ENCODE measurements at places on chromosomes 1 and 21. TPM values are rescaled to one million over a fixed set of nuclear protein-coding genes. Genes with fewer than 3 reads are reported as not detected.

- DNase-seq: no peak
Measured at GRCh38 chr21:40852563-40852962, 5.6 kb upstream of the DSCAM start.

- DNase-seq: no peak
Measured at GRCh38 chr1:28740118-28740517, 3.4 kb downstream of the YTHDF2 start.

DNA sequence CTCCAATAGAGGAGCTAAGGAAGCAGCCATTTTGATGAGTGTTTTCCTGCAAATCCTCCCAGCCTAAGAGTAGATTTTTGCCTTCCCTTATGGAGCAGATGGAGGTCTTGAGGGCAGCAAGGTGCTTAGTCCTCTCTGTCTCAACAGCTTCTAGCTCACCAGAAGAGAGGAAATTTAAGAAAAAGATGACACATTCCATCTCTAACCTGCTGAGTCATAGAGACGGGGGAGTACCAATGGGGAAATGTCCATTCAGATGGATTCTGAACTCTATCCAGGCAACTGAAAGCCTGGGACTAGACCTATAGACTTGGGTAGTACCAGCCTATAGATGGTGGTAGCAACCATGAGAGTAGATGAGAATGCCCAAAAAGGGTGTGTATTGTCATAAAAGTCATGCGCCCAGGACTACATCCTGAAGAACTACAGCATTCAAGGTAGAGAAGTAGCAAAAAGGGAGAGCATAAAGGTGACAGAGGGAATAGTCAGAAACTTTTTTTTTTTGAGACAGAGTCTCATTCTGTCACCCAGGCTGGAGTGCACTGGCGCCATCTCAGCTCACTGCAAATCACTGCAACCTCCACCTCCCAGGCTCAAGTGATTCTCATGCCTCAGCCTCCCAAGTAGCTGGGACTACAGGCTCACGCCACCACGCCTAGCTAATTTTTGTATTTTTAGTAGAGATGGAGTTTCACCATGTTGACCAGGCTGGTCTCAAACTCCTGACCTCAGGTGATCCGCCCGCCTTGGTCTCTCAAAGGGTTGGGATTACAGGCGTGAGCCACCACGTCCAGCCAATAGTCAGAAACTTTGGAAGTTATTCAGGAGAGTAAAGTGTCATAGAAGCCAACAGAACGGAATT lies 10.7 kb upstream of the ELOA start:
- no peak for DNase-seq

GRCh38 chr1:214264196-214264595 lies 16.8 kb upstream of the SMYD2 start:
- DNase-seq: no peak

DNA sequence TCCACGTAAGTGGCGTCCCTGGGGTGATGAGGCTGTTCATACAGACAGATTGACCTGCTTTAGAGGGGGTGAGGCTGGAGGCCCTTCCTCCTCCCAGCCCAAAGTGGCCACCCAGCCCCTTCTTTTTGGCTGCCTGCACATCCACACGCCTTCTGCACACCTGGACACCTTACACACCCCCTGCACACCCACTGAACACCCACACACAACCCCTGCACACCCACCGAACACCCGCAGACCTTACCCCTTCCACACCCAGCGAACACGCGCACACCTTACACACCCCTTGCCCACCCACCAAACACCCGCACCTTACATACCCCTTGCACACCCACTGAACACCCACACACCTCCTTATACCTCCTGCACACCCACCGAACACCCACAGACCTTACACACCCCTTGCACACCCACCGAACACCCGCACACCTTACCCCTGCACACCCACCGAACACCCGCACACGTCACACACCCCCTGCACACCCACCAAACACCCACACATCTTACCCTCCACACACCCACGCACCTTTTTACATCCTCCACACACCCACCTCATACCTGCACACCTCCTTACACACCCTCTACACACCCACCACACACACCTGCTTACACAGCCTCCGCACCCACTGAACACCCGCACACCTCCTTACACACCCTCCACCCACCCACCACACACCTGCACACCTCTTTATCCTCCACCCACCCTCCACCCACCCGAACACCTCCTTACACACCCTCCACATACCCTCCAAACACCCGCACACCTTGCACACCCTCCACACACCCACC lies 37.7 kb downstream of the COQ8A start:
- DNase-seq: no peak

DNA sequence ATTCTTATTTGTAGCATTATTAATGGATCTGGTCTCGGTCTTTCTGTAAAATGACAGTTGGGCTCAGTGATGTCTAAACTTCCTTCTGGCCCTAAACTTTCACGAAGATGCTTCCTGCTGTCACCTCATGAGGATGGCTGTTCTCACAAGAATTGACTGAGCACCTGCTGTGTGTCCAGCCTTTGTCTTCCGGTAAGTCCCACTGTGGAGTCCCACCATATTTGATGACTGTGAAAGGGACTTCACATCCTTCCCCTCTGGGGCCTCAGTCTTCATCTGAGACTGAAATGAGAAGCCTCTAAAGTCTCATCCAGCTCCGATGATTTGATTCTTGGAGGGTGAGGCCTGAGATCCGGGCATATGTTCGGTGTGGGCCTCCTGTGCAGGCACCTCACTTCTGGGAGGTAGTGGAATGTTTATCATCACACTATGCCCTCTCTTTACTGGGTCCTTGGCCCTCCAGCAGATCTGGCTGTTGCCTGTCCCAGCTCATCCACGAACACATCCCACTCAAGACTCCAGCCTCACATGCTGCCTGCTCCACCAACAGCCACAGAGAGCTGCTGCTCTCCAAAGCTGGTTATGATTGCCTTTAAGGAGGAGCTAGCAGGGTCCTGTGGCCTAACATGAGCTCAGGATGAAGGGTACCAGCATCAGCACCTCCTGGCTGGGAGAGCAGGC lies 95.8 kb downstream of the KCNN3 start:
- DNase-seq: no peak

DNA sequence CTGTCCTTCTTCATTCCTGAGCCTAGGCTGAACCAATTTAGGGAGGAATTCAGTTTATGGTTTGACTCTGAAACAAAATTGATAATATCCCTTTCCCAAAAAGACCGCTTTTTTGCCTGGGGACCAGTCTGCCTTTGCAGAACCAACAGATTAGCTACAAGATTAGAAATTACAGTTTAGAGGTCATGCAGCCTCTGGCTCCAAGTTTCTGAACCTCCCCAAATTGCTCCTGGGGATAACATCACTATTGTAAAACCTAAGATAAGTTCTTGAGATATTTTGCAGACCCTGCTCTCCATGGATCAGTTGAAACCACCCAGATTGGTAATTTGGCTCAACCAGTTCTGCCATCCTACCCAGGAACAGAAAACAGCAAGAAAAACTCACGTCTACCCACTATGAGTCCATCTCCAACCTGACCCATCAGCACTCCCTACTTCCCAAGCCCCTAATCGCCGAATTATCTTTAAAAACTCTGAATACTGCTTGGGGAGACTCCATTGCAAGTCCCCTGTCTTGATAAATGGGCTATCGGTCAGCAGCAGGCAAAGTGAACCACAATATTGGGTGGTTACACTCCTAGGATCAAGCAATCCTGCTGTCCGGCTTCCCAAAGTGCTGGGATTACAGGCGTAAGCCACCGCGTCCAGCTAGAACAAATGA lies 605 bp upstream of the RABGGTB start:
- no peak for DNase-seq

DNA sequence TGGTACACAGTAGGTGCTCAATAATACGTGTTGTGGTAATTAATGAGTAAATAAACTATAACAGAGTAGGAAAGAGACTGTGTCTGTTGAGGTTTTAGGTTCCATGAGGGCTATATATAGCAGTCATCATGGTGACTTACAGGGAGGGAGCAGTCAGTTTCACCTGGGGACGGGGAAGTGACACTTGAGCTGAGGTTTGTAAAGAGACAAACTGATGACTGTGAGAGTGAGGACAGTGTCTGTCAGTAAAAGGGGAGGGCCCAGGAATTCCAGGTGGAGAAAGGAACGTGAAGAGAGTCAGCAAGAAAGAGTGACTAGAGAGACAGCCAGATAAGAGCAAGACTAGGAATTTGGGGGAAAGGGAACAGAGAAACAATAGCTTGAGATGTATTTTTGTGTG lies 30.2 kb downstream of the ABCA4 start:
- DNase-seq: no peak

DNA sequence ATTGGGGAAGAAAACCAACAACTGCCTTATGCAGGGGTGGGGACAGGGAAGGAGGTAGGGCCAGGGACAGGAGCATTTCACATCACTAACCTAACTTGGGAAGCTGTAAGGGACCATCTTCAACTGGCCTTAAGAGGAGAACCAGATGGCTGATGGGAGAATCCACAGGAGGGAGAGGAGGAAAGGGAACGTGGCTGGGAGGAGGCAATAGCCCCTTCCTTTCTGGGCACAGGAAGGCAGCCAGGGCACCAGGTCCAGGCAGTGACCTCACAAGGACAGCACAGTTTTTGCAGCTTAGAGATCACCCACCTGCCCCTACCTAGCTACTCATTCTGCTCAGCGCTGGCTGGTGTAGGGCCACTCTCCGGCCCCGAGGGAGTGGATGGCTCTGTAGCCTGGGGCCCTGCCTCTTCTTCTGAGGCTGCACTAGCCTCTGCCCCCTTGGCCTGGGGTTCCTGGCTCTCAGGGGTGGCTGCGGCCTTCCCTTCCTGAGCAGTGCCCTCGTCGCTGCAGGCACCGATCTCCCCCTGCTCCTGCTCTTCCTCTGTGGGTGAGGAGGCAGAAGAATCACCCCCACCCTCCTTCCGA lies 1.7 kb downstream of the MARCKSL1 start:
- no peak for DNase-seq

GRCh38 chr1:117366177-117367045 lies 838 bp upstream of the MAN1A2 start:
- peak; percentile 78 for DNase-seq

DNA sequence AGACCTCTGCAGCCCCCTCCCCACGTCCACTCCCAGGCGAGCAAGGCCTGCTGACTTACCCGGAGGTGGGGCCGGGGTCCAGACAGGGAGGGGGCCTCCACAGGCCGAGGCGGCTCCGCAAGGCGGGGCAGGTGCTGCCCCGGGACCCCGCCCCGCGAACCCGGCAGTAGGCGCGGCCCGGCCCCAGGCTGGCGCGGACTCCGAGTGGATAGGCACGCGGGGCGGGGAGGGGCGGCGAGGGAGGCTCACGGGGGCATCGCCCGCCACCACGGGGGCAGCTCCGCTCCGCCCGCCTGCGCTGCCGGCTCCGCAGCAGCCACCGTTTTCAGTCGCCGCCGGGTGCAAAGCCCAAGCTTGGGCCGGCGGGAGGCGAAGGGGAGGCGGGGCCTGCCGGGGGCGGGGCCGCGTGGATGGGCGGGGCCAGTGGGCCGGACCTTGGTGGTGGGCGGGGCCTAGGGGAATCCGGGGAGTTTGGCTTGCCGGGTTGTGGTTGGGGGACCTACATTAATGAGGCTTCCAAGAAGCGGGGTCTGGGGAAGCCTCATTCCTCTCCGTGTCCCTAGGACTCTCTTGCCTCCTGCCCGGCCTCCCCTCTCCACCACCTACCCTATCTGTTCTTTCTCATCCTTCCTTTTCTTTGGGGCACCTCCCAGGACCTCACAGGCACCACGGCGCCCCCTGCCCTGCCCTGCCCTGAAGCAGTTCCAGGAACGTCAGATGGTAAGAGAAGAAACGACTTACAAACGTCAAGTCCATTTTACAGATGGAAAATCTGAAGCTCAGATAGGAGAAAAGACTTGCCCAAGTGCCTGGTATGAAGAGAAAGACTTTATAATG lies at the start of gene RIMS3:
Gene RIMS3, minus strand, starts transcription at position 348 of the 837 bp plus-strand sequence. CDS start 23,757 bp downstream, outside the sequence.
- peak; percentile 80 for DNase-seq

DNA sequence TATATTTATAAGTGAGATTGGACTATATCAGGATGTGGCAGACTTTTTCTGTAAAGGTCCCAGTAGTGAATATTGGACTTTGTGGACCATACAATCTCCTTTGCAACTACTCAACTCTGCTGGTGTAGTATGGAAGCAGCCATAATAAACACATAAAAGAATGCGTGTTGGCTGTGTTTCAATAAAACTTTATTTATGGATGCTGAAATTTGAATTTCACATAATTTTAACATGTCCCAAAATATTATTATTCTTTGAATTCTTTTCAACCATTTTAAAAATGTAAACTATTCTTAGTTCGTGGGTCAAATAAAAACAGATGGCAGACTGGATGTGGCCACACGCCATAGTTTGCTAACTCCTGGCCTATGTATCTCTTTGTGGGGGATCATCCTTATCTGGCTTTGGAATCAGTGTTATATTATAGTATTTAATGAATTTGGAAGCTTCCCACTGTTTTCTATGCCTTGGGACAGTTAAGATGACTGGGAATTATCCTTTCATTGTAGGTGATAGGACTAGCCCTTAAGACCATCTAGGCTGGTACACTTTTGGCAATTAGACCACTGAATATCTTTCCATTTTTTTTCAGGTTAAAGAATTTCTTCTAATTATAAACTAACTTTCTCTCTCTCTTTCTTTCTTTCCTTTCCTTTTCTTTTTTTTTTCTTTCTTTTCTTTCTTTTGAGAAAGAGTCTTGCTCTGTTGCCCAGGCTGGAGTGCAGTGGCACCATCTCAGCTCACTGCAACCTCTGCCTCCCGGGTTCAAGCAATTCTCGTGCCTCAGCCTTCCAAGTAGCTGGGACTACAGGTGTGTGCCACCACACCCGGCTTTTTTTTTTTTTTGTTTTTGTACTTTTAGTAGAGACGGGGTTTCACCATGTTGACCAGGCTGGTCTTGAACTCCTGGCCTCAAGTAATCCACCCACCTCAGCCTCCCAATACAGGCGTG lies 14.9 kb upstream of the SLAMF6 start:
- DNase-seq: no peak

GRCh38 chr1:87478231-87478630 lies 149.6 kb downstream of the LMO4 start:
- DNase-seq: no peak

- DNase-seq: no peak
Measured at GRCh38 chr1:182404781-182405180, 4.3 kb upstream of the TEDDM1 start.

- peak; percentile 28 for DNase-seq
Measured at GRCh38 chr21:36104317-36105300, 30.3 kb upstream of the CBR3 start.

GRCh38 chr1:234546890-234547788 lies 62.8 kb downstream of the IRF2BP2 start:
- DNase-seq: no peak

DNA sequence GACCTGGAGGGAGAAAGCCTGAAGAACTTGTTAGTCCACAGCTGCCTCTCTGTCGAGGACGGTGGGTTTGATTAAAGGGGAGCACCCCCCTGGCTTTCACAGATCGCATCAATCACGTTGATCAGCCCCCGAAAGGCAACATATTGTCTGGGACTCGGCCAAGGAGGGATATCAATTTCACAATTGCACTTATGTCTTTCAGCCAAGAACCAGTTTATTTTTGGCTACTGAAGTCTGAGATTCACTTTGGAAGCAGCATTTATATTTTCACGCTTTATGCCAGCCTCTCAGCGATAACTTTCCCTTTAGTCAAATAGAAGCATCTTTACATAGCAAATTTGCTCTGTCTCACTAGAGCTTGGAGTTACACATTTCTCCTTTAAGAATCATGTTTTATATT lies 253.2 kb upstream of the RRP15 start:
- no peak for DNase-seq

The OR10Z1 gene
- total RNA-seq: not detected

The ERO1B gene
- total RNA-seq: 2.4 TPM

The EFNA1 gene
- not detected for total RNA-seq

The GJC2 gene
- 0.61 TPM for total RNA-seq

The TNFAIP8L2 gene
- 38.0 TPM for total RNA-seq

The S100A4 gene
- total RNA-seq: 167 TPM

The TFF1 gene
- total RNA-seq: not detected

The NBPF4 gene
- not detected for total RNA-seq

The DESI2 gene
- 31.1 TPM for total RNA-seq

The SH2D1B gene
- 0.10 TPM for total RNA-seq

The TRPM2 gene
- total RNA-seq: 15.2 TPM
